ENCODE measurements at places on chromosomes 16 and 17.

DNA sequence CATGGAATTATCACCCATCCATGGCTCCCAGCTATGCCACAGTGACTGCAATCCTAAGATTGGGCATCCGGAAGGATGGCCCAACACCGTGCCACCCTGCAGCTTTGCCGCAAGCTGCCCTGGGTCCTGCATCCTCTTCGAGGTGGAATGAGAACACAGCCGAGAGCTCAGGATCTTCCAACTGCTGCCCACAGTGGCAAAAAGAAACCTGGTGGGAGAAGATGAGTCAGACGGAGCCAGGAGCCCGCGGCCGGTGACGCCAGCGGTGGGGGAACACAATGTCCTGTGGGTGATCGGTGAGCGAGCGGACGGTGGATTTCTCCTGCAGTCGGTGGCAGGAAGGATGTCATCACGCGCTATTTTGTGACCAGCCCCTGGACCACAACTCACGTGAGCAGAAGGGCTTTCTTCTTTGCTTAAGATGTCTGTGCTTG is 20.1 kb downstream of the CD7 start:
- DNase-seq = peak; percentile 42

- no peak for DNase-seq
These were observed 2.9 kb downstream of the MARCHF10 start for GRCh38 chr17:62805234-62805633.

GRCh38 chr16:31274831-31275816 is 15.3 kb downstream of the ITGAM start:
- DNase-seq = no peak

- no peak for DNase-seq
These were observed 4.6 kb upstream of the DRC7 start for GRCh38 chr16:57689762-57690558.

DNA sequence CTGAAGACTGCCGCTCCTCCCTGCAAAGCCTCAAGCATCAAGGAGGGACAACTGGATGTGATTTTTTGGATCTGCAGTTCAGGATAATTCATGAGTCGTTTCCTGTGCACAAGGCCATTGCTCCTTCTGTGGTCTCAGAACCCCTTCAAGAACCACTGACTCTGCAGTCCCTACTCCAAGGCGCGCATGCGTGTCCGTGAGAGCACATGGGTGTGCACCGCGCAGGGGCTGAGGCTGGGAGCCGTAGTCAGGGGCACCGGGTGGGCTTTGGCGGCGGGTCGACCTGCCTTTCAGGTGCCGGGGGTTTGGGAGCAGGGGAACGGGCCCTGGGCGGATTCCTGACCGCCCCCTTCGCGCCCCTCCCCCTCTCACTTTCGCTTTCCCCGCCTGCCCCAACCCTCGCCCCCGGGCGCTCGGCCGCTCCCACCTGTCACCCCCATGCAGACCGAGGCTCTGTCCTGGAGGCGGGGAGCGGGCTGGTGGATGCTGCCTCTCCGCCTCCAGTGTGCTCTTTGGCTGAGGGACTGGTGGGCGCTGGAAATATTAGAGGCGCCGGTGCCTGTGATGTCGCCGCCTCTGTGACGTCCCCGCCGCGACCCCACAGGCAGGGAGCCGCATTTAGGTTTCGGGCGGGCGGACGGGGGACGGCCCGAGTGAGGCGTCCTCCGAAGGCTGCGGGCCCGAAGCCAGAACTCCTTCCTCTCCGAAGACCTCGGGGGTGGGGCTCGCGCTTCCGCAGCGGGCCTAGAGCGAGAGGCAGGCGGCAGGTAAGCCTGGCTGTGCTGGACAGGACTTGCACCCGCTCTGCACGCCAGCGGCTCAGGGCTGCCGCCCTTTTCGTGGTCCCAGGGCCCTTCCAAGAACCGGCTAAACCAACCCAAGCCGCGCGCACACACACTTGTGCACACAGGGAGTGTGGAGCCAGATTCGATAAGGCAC is at the start of gene SPATA32:
TSS of gene SPATA32 (minus strand) at position 518 of the 939 bp plus-strand sequence. CDS start at position 440, 78 bp downstream.
- no peak for DNase-seq

GRCh38 chr16:55660828-55661227 is 5.0 kb downstream of the SLC6A2 start:
- DNase-seq = no peak

DNA sequence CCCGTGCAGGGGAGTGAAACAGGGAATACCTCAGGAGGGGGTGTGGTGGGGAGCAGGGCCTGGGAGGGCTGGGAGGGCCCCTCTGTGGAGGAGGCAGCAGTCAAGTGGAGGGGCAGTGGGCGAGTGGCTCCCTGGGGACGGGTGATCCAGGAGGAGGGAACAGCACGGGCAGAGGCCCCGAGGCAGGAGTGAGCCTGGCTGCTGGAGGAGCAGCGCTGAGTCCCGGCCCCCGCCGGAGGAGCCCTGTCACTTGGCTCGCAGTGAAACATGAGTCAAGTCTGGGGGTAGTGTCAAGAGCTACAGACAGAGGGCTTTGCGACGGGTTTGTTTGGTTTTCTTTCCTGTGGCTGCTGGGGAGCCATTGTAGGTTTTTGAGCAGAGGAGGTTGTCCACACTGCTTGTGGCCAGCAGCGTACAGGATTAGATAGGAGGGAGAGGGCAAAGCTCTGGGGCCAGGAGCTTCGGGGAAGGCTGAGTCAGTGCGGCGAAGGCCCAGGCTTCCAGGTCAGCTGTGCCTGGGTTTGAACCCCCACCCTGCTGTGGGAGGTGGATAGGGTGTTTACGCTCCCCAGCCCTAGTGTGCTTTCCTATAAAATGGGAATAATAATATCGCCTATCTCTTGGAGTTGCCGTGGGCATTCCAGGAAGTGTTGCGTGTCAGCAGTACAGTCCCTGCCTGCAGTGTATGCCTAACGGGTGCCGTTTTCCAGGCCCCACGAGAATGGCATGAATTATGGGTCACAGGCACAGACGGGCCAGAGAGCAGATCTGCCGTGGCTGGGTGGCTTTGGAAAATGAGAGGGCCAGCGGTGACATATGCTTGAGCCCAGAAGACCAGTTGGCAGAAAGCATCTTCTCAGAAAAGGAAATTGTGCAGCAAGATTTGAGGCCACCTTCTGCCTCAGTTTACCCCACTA is 115.9 kb upstream of the CIBAR2 start:
- peak; percentile 86 for DNase-seq

Measured in AG08395 (cell line).